ENCODE measurements at places on chromosomes 11 and 22.

GRCh38 chr11:67293090-67293489 lies 4.0 kb downstream of the ANKRD13D start:
- no peak for DNase-seq

DNA sequence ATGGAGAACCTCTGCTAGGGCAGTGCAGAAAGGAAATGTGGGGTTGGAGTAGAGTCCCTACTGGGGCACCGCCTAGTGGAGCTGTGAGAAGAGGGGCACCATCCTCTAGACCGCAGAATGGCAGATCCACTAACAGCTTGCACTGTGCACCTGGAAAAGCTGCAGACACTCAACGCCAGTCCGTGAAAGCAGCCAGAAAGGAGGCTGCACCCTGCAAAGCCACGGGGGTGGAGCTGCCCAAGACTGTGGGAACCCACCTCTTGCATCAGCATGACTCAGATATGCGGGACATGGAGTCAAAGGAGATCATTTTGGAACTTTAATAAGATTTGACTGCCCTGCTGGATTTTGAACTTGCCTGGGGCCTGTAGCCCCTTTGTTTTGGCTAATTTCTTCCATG lies 8.7 kb downstream of the TSKU start:
- no peak for DNase-seq

DNA sequence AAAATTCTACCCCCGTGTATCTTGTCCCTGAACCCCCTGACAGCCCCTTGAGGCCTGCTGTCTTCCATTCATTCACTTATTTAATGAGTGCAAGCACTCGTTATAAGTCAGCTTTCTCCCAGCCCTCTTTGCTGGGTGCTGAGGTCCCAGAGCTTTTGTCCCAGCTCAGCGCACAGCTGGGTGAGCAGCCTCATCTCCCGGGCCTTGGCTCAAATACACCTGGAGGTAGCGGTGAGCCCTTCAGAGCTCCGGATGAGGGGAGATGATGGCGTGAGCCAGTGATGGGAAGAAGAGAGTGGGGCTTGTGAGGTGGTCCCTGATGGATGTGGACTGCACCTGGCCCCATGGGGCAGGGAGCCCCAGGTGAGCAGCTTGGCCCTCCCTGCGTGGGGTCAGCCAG lies 18.1 kb upstream of the ARHGAP8 start:
- DNase-seq = no peak

DNA sequence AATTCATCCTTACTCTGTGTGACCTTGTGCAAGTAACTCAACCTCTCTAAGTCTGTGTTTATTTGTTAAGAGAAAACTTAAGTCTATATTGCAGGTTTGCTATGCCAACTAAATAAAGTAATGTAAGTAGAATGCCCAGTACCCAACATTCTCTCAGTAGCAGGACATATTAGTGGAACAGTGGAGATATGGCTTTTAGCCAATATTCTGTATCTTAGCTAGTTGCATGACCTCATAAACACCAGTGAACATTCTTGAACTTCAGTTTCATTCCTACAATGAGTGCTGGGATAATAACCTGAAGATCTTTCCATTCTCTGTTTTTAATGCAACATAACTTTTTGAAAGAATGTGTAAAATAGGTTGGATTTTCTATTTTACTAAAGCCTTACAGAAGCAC lies 77.0 kb downstream of the RAB38 start:
- DNase-seq = no peak
